Activated CD4-positive, alpha-beta memory T cell treated with anti-CD3 and anti-CD28 coated beads, Interleukin-2, amount 10 ng/mL, durations not matched to agents 7 days and 5 days (primary cell): ENCODE measurements at places on chromosomes 1 and 21. TPM values are rescaled to one million over a fixed set of nuclear protein-coding genes. Genes with fewer than 3 reads are reported as not detected.

DNA sequence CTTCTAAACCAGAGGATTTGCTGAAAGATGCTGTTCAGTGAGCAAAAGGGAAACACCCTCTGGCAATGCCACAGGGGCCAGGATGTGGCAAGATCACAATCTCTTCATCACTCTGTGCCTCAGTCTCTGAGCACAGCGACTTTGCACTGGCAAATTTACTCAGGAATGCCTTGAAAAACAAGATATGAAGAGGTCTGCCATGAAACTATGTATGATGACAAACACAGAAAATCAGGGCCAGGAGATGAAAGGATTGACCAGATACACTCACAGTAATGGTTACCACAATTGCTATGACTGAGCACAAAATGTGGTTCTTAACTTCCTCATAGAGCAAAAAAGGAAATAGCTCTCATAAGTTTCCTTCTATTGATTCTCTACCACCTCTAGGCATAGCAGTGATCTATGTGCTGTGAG is 5.8 kb downstream of the TTC13 start:
- H3K4me1 ChIP-seq: peaks cover 61% of the 10 kb centered on the region
- DNase-seq: peak; percentile 84
- no peaks in the 10 kb centered on the region for H3K27me3 ChIP-seq
- H3K4me3 ChIP-seq: peak overlapping the region; percentile 48
- H3K27ac ChIP-seq: peak overlapping the region; percentile 89

DNA sequence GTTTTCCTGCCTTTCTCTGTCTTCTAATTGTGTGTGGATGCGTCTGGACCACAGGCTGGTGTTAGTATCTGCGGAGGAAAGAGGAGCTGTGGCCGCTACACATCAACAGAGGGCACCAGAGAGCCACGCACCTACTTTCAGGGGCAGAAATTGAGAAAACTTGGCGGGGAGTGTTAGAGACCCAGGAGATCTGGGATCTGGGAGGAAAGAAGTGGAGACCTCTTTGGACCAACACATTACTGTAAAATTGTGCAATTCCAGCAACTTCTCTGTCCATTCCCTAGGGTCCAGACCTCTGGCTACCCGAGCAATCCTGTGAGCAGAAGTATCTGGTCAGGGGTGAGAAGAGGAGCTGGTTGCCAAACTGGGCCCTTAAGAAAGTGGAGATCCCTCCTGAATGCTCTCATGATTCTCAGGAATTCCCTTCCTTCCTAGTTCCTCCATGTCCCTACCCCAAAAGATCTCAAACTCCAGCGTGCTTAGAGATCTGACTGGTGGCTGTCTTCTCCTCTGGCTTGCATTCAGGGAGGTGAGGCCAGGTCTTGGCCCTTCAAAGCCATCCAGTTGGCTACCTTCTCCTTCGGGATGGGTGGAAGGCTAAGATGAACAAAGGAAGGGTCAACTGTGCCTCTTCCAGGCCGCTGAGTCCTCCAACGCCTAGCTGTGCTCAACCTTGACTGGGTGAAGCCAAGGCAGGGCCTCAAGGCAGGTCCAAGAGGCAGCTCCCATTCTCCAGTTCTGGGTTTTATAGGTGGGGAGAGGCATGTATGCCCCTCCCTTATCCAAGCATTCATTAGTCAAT is 1.2 kb upstream of the KIRREL1 start:
- no peak overlapping the region for H3K27ac ChIP-seq
- H3K4me3 ChIP-seq: no peak overlapping the region
- peaks cover 2% of the 10 kb centered on the region for H3K4me1 ChIP-seq
- peaks cover 43% of the 10 kb centered on the region for H3K27me3 ChIP-seq
- H3K36me3 ChIP-seq: no peaks in the 10 kb centered on the region

G0S2 gene
- total RNA-seq: 7.3 TPM

NCMAP gene
- not detected for total RNA-seq

DNA sequence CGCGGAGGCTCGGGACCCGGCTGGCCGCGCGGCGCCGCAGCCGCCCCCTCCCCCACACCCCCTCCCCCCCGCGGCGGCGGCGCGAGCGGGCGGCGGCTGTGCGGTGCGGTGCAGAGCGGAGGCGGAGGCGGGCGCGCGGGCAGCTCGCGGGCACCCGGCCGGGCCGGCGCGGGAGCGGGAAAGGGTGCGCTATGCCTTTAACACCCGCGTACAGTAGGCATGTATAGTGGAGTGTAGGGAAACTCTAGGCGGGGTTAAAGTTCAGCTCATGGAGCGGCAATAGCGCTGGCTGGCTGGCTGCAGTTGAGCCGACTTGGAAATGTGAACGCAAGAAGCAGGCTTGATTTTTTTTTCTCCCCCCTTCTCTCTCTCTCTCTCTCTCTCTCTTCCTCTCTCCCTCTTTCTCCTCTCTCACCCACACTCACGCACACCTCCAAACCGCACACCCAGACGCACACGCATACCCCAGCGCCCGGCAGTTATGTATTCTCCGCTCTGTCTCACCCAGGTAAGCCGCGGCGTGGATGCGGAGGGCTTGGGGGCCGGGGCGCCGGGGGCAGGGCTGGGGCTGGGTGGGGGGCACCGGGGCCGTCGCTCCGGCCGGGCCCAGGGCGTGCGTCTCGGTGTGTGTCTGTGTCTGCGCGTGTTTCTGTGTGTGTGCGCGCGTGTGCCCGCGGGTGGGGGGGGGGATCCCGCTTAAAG is at the start of gene NFIA:
Gene NFIA (plus strand): TSS at position 251 of the 702 bp plus-strand sequence.
- H3K36me3 ChIP-seq: peaks cover 4% of the 10 kb centered on the region
- peaks cover 45% of the 10 kb centered on the region for H3K4me1 ChIP-seq
- peak within 1 kb of the TSS; percentile 65 for H3K27ac ChIP-seq

DNA sequence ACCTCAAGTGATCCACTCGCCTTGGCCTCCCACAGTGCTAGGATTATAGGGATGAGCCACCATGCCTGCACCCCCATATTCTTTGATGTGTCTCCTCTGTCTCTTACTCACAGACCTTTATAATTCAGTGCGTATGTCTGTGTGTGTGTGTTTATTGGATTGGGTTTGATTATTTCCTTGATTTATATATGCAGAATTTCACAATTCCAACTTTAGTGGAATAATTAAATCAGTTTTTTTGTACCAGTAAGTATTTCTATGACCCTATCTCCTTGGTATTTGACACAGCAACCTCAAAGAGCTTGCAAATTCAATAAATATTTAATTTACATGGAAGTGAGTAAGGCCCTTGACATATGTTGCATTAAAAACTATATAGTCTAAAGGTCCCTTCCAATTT is 333.9 kb upstream of the ADAMTS5 start:
- no peak for DNase-seq
- H3K36me3 ChIP-seq: no peaks in the 10 kb centered on the region
- H3K4me3 ChIP-seq: no peak overlapping the region
- no peaks in the 10 kb centered on the region for H3K4me1 ChIP-seq

- no peak overlapping the region for H3K4me3 ChIP-seq
- H3K27ac ChIP-seq: no peak overlapping the region
- no peak for DNase-seq
- peaks cover 25% of the 10 kb centered on the region for H3K4me1 ChIP-seq
- no peaks in the 10 kb centered on the region for H3K27me3 ChIP-seq
Observed at GRCh38 chr1:194055536-194055935, 869.1 kb upstream of the B3GALT2 start.

GRCh38 chr1:9282696-9282955 is 10.1 kb upstream of the SPSB1 start:
- H3K4me1 ChIP-seq: peaks cover 87% of the 10 kb centered on the region
- peak overlapping the region; percentile 96 for H3K27ac ChIP-seq
- no peaks in the 10 kb centered on the region for H3K27me3 ChIP-seq
- DNase-seq: no peak
- H3K4me3 ChIP-seq: no peak overlapping the region

TMPRSS2 gene
- not detected for total RNA-seq

DNA sequence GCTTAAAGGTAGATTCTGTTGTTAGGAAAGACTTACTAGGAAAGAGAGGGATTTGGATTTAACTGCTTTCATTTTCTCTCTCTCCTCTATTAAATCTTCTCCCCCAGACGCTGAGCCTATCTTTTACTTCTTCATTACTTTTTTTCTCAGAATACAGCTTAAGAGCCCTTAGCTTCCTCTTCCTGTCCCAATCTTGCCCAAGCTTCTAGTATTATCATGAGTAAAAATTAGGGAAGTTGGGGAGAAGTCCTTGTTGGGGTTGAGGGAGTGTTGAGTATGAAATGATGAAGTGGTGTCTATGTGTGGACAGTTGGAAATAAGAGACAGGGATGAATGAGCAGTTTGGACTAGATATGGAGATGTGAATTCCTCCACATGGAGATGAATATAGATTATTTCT is 35.0 kb downstream of the ACP6 start:
- H3K36me3 ChIP-seq: peaks cover 20% of the 10 kb centered on the region
- H3K27ac ChIP-seq: no peak overlapping the region
- no peak for DNase-seq

- H3K4me1 ChIP-seq: peaks cover 2% of the 10 kb centered on the region
- no peaks in the 10 kb centered on the region for H3K27me3 ChIP-seq
- no peak overlapping the region for H3K27ac ChIP-seq
- H3K36me3 ChIP-seq: no peaks in the 10 kb centered on the region
- no peak overlapping the region for H3K4me3 ChIP-seq
- no peak for DNase-seq
Observed at GRCh38 chr1:246295968-246296367, 211.1 kb downstream of the SMYD3 start.

PCSK9 gene
- 0.18 TPM for total RNA-seq
